Femur (tissue), 1 donor: ENCODE measurements at places on chromosomes 11 and 22.
A peak's percentile ranks its signal among the peaks of the same experiment; 100 is the strongest.

- DNase-seq, result peak; percentile 86
Measured at GRCh38 chr22:43142880-43143562, at the start of gene MCAT. Gene MCAT, minus strand, starts transcription at chr22:43143398. Its CDS starts 50 bp downstream, at chr22:43143348.

DNA sequence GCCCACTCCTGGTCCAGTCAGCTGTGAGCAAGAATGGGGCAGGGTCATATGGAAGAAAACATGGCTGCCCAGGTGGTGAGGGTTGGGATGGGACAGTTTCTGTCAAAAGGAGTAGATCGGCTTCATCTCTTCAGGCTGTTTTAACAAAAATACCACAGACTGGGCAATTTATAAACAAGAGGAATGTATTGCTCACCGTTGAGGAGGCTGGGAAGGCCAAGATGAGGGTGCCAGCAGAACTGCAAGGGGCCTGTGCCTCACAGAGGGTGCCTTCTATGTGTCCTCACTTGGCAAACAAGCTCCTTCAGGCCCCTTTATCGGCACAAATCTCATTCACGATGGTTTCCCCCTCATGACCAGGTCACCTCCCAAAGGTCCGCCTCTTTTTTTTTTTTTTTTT lies 18.1 kb upstream of the RELT start:
- DNase-seq, result no peak

GRCh38 chr11:123203934-123204333 lies 8.9 kb upstream of the CLMP start:
- DNase-seq, result no peak

- no peak for DNase-seq
Measured at GRCh38 chr11:83318931-83319330, 32.8 kb upstream of the CCDC90B start.

DNA sequence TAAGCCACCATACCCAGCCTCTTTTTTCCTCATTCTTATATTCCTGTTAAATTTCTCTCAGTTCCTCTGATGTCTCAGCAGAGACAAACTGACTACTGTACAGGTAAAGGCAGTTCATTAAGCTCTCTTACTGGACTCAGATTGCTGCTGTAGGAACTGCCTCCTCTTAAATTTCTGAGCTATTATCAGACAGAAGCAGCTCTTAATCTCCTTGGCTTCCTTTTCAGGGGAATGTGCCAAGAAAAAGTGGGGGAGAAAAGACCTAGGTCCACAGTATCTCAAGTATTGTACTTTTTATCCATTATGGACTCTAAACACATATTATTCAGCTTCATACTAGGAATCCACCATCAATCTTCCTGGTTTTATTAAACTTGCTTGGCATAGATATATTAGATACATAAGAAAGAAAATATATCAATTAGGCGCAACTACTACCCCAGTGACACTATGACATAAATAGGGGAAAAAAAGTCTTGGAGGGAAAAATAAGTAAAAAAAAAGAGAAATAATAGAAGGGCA lies 26.1 kb downstream of the MRTFA start:
- DNase-seq, result no peak

DNA sequence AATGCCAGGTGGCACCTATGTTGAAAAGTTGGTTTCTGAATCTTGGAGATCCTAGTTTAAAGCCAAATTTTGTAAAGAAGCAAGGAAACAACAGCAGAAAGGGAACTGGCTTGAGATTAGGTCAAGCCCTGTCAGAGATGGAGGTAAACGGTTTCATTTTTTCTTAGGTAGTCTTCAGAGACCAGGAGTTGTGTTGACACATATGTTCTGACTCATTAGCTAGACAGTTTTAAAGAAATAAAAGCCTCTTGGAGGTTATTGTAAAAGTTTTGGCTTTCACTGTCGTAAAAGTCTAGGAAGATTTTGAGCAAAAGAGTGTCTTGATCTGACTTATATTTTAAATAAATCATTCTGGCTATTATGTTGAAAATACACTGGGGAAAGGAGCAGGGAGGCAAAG lies 151.5 kb upstream of the CTSC start:
- DNase-seq, result no peak

GRCh38 chr11:2890466-2891294 lies 5.1 kb upstream of the CDKN1C start:
- peak; percentile 84 for DNase-seq

GRCh38 chr11:66981976-66982578 lies 7.0 kb downstream of the C11orf86 start:
- DNase-seq, result peak; percentile 89

- DNase-seq, result peak; percentile 67
Measured at GRCh38 chr11:30016588-30017363, at the start of gene KCNA4. Gene KCNA4, minus strand, starts transcription at chr11:30017030. Its CDS starts 4,352 bp downstream, at chr11:30012678.

DNA sequence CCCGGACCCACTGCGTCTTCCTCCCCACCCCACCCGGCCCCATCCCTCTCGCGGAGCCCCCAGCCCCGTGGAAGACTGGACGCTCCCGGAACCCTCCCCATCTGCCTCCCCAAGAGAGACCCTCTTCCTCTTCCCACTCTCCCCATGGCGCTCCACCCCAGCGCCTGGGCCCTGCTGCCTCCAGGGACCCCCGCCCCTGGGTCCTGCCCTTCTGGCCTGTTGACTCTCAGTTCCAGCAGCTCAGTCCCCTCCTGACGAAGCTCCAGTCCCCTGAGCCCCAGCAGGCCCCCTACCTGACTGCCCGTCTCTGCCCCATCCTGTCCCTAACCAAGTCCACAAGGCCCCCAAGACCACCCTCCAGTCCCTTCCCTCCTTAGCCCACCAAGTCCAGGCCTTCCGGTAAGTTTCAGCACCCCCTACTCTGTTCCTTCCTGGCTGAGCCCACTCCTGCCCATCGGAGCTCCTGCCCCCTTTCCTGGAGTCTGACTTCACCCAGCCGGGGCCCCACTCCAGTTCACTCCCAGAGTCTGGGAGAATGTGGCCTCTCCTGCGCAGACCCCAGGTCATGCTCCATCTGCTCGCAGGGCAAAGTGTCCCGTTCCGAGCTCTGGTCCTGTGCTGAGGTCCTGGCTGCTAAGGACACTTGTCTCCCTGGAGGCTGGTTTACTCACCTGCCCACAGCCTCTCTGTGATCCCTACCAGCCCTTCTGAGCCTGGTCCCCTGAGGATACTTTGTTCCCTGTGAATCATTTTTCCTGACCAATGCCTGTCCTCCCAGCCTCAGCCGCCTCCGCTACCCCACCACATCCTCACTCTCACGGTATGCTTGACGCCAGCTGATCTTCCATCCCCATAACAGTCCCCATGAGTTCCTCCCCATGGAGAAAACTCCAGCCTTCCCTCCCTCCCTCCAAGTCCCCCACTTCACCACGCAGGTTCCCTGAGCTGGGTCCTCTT lies 722 bp downstream of the IFITM10 start:
- DNase-seq, result peak; percentile 39

GRCh38 chr11:65286686-65287085 lies 24.9 kb downstream of the POLA2 start:
- DNase-seq, result no peak

DNA sequence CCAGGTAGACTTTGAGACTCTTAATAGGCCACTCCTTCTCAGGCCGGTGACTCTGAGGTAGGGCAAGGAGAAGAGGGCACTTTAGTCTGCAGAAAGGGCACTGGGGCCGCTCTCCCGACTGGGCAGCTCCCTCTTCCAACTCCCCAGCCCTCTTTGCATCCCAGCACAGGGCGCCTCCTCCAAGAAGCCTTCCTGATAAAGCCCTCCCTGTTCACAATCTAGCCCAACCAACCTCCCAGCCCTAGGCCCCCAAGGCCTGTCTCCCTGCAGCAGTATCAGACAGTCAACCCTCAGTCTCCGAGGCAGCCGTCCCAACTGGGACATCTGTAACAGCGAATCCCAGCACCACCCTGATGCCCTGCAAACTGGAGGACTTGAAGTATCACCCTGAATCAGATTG lies 14.3 kb upstream of the PDE2A start:
- DNase-seq, result no peak

DNA sequence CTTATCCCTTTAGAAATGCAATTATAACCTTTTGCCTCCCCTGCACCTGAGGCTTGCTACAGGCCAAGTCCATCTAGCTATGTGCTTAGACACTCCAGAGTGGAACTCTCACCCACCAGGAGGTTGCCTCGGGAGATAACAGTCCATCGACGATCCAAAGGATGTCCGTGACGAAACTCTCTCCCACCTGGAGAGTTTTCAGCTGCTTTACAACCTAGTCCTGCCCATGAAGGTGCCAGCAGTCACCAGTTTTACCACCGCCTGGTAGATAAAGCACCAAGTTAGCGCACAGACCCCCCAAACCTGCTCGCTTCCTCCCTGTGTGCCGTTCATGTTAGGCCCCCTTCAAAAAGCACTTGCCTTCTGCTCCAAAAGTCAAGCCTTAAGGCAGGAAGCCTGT lies 53.1 kb upstream of the SHISAL1 start:
- DNase-seq, result peak; percentile 8

DNA sequence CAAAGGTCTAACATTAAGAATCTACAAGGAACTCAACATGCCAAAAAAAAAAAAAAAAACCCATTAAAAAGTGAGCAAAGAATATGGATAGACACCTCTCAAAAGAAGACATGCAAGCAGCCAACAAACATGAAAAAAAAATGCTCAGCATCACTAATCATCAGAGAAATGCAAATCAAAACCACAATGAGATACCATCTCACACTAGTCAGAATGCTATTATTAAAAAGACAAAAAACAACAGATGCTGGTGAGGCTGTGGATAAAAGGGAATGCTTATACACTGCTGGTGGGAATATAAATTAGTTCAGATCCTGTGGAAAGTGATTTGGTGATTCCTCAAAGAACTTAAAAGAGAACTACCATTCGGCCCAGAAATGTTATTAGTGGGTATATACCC lies 257.7 kb upstream of the PLET1 start:
- DNase-seq, result no peak

DNA sequence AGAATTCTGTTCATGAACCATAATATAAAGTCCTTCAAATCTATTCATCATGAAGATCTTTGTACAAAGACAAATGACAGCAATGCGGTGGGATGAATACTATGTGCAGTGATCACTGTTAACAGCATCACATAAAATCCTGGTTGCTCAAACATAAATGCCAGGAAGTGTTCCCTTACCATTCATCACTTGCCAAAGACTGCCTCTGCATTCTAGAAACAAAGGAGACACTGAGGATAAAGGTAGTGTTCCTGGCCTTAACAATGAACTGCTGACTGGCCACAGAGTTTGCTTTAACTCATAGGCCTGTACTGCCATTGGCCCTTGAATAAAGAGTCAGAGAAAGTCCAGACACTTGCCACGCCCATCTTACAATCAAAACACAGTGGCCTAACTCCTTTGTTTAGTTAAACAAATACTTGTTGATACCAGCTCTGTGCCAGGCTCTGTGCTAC lies 29.5 kb downstream of the C2CD3 start:
- DNase-seq, result no peak

DNA sequence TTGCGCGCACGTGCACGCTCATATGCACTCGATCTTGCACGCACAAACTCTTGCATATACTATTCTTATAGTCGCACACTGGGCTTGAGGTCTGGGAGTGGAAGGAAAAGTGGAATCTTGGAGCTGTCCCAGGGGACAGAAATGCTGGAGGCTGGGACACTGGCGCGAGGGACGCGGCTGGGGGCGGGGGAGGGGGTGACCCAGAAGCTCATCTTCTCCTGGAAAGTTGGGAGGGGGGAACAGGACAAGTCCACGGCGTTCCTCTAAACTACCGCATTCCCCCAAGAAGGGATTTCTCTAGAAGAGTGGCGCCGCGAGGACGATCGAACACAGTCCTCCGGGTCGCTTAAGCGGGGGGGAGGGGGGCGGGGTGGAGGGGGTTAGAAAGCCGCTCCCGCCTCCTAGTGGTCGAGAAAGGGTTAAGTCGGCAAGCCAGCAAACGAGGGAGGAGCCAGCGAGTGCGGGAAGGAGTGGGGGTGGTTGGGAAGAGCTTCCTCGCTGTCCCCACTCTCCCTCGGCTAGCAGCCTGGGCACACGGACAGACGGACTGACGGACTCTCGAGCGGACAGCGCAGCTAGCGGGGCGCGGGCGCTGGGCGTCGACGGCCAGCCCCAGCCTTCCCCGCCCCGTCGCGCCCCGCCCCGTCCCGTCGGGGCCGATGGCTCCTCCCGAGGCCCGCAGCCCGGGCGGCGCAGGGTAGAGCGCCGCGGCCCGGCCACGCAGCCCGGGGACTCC lies at the start of gene RTN4RL2:
Gene RTN4RL2, plus strand, starts transcription at position 507 of the 736 bp plus-strand sequence. CDS start 338 bp downstream, outside the sequence.
- peak; percentile 67 for DNase-seq

GRCh38 chr22:35154937-35155387 lies 89.0 kb downstream of the ISX start:
- DNase-seq, result peak; percentile 61

DNA sequence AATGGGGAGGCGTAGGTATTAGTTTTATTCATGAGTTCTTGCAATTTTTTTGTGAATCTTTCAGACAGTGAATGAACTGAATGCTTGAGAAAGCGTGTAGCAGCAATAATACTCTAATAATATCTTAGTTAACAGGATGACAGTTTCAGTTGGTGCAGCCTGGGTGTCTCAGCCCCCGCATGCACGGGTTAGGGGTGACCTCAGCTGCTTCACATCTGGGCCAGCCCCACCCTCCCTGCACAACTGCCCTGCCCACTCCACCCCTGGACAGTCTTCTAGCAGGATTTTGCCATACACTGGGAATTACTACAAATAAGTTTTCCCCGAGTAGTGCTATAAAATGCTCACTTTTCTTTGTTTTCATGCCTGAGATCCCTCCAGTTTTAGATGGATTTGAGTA lies 83.2 kb downstream of the ST3GAL4 start:
- DNase-seq, result no peak

DNA sequence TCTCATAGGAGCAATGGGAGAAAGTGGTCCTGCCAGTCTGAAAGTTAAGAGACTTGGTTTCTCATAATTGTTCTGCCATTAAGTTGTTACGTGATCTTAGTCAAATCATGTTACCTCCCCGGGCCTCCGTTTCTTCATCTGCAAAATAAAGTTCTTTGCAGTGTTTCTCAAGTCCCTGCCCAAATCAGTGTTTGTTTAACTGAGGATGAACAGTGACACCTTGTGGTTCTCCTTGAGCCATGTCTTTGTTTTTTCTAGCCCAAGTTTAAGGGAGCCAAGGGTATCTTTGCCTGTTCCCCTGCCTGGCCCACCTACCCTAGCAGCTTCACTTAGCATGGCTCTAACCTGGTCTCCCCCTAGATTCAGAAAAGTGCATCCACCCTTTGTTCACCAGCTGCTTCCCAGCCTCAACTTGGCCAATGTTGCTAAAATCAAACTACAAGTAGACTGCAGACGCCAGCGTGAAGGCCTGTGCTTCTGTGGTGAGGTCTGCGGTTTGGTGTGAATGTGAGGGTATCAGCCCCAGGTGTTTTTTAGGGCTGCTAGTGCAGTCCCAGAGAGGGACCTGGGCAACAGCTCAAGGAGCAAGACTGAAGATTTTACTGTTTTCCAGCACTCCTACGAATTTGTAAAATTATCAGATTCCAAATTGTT lies 35.5 kb downstream of the FZD4 start:
- peak; percentile 51 for DNase-seq

- DNase-seq, result no peak
Measured at GRCh38 chr22:23045461-23045860, 24.9 kb upstream of the GNAZ start.

DNA sequence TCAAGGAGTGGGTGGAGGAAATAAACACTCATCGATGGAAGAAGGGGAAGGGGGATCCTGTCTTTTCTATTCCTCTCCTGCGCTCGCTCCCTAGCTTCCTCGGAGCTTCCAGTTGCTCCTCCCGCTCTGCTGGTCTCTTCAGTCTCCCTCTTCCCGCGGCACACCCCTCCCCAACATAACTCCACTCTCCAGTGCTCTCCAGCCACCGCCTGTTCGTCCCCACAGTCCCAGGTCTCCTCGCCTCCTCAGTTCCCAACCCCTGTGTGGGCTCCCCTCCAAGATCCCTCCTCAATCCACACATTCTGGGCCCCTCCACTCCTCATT lies 438 bp downstream of the ZW10 start:
- DNase-seq, result no peak

- no peak for DNase-seq
Measured at GRCh38 chr11:128508770-128509510, 78.4 kb downstream of the ETS1 start.
